ENCODE measurements at places on chromosomes 12 and 14.

- DNase-seq = no peak
These were observed 19.8 kb upstream of the DCN start for GRCh38 chr12:91202390-91202789.

- DNase-seq = no peak
These were observed 275.8 kb downstream of the SLC6A15 start for GRCh38 chr12:84636801-84637290.

DNA sequence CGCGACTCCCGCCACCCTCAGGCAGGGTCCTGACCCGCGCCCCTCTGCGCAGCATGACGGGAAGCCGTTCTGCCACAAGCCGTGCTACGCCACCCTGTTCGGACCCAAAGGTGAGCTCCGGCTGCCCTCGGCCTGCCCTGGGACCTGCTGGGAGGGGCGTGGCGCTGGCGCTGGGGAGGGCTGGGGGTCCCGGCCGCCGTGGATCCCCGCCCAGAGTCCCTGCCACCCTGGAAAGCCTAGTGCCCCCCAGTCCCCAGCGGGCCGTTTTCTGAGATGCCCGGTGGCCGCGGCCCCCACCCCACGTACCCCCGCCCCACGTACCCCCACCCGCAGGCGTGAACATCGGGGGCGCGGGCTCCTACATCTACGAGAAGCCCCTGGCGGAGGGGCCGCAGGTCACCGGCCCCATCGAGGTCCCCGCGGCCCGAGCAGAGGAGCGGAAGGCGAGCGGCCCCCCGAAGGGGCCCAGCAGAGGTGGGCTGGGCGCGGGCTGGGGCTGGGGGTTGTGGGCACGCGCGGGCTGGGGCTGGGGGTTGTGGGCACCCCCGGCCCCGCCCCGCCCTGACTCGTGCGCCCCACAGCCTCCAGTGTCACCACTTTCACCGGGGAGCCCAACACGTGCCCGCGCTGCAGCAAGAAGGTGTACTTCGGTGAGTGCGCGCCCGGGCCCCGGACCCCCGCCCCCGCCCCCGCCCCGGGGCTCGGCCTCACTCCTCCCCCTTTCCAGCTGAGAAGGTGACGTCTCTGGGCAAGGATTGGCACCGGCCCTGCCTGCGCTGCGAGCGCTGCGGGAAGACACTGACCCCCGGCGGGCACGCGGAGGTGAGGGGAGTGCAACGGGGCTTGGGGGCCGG, 4.0 kb downstream of the CRIP2 start:
- no peak for DNase-seq

DNA sequence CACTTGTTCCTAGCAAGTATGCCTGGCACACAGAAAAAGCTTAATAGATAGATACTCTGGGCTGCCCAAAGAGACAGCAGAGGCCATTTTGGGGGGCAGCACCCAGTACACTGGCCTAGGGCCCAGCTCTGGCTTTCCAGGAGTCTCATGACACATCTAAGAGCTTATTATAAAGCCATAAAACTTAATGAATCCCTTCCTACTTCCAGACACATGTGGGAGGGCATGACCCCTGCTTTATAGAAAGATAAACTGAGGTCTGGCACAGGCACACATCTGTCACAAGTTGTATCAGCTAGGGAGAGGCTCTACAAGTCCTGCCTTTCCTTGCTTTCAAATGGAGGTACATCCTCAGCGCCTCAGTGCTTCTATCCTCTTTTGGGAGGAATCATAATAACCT, 27.1 kb downstream of the FMNL3 start:
- DNase-seq = no peak

DNA sequence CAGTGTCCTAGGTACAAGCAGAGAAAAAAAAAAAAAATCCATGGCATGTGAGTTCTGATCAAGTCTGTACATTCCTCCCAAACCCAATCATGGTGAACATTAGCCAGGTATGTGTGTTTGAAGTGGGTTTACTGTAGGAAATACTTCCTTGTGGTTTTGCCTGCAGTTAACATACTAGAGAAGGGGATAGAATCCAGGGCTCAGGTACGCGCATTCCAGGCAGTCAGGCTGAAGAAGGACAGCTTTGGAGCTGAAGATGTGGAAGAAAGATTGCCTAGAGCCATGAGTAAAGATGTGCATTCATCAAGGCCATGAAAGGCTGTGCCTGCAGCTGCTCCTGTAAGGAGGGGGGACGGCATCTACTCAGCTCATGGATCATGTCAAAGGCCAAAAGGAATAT, 88.2 kb upstream of the NTF3 start:
- DNase-seq = no peak

DNA sequence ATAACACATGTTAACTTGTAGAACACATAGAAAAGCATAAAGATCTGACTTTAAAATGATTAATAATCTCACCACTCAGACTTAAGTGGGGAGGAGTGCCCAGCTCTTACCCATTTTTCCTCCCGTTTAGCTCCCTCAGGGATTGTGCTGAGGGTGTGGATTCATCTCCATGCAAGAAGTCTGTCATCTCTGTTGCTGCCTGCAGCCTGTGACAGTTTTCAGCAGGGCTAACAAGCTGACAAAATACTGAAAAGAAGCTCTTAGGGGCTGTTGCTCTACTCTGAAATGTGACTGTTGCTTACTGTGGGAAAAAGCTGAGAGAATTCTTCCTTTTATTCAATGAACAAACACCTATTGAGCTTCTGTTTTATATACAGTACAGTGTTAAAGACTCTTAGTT, 216.2 kb downstream of the CPNE8 start:
- no peak for DNase-seq

DNA sequence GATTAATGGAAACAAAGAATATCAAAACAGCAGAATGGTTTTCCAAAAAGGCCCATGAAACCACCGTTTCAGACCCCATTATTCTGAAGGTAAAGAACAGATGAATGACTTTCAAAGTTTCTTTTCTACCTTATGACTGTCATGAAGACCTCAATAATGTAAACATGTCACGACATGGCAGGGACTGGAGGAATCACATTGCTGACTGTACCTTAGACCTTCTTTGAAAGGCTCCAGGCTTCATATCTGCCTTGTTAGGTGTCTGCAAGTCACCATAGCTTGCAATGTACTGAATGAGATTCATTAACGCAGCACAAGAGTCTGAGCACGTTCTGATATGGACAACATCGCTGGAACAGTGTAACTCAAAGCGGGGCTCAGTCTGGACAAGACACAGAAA, 52.2 kb downstream of the ATG2B start:
- no peak for DNase-seq

Measured in endothelial cell of umbilical vein (primary cell).